ENCODE measurements at places on chromosomes 3 and 15.

- DNase-seq, result no peak
Observed at GRCh38 chr15:29677871-29678461, 144.3 kb downstream of the TJP1 start.

- no peak for DNase-seq
Observed at GRCh38 chr3:36210840-36211651, 169.3 kb upstream of the STAC start.

DNA sequence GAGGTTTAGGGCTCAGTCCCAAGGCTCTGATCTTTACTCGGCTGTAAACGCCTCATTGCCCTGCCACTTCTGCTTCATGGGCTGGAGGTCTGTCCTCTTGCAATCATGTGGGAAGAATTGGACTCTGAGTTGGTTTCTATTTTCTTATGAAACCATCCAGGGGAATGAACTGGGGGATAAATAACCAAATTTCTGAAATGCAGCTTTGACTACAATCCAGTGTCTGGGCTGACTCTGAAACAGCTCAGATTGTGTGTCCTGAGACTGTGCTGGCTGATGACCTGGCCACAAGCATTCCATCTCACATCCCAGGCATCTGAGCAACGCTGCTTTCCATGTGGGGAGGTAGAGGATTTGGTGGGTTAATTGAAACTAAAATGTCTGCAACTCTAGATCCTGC, 71.0 kb upstream of the GALNT15 start:
- no peak for DNase-seq

DNA sequence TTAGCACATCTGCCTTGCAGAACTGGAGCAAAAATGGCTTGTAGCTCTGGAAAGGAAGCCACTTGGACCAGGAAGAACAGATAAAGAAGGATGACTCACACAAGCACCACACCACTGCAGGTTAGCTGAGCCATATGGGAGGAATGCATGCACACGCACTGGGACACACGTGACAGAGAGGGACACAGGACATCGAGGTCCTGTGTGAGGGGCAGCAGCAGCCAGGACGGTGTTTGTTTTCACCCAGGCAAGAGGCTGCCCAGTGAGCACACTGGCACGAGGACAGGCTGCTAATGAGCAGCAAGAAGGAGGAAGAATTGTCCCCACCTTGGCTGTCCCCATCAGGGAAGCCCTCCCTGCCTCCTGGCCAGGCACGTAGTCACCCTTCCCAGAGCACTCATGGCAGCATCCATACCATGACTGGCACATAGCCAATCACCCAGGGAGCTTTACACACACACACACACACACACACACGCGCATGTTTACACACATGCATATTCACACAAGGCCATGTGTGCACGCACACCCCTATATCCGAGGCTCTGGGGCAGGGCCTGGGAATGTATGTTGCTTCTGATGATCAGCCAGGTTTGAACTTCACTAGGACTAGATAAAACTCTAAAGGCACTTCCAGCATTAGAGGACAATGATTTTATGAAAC, 24.0 kb upstream of the SPTBN5 start:
- DNase-seq, result peak; percentile 82

- no peak for DNase-seq
Observed at GRCh38 chr3:8886546-8886945, 76.7 kb downstream of the RAD18 start.

DNA sequence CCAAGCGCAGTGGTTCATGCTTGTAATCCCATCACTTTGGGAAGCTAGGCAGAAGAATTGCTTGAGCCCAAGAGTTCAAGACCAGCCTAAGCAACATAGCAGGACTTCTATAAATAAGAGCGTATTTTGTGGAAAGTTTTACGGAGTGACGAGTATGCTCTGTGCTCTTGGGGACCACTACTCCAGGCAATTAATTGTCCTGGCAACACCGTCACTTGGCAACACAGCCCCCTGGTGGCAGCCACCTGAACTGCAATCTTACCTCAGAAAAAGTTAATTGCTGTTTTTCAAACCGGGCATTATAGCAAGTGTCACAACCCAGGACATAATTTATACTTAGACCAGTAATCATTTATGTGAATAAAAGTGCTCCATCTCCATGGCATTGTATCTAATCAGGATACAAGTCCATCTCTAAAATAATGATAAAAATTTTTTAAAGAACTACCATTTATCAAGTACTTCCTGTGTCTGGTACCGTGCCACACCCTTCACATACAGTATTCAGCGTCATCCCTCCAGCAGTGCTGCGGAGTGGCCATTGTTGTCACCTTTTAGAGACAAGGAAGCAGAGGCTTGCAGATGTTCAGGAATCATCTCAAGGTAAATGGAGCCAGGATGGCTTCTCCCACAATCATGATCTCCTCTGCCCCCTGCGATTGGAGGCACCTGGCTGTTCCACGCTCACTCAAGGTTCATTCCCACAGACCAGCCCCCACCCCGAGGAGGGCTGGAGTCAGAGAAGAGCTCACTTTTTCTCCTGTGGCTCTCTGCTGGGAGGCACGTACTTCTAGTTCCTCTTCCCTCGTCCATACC, 34.5 kb downstream of the PLA2G4D start:
- peak; percentile 56 for DNase-seq

GRCh38 chr3:120462409-120462959, 11.7 kb upstream of the FSTL1 start:
- DNase-seq, result no peak

DNA sequence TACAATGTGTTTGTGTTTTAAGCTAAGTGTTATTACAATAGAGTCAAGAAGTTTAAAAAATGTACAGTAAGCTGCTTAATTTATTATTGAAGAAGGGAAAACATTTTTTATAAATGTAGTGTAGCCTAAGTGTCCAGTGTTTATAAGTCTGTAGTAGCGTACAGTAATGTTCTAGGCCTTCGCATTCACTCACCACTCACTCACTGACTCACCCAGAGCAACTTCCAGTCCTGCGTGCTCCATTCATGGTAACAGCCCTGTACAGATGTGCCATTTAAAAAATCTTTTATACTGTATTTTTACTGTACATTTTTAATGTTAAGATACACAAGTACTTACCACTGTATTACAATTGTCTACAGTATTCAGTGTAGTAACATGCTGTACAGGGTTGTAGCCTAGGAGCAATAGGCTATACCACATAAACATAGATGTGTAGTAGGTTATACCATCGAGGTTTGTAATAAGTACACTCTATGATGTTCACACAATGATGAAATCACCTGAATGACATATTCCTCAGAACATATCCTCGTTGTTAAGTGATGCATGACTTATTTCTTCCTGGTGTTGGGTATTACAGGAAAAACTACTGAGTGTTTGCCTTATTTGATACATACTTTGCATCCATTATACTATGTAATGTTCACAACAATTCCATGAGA, 156.6 kb upstream of the NUDT16 start:
- peak; percentile 55 for DNase-seq

DNA sequence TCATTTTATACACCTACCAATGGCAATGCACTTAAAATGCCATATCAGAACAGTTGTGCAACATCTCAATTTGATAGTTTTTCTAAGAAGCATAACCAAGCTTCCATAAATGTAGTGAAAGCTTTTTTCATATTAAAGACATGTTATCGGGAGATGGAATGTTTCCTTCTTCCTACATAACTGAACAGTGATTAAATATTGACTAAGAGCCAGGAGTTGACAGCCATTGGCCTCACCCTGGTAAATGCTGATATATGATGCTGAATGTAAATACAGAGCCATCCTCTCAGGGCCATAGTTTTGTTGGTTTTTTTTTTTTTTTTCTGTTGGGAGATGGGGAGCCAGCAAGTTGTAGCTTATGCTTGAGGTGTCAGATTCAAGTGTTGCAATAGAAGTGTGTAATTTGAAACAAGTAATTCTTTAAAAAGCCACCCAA, 203.3 kb upstream of the IL12A start:
- DNase-seq, result peak; percentile 92

GRCh38 chr3:62632510-62633294, 242.5 kb downstream of the CADPS start:
- DNase-seq, result no peak

DNA sequence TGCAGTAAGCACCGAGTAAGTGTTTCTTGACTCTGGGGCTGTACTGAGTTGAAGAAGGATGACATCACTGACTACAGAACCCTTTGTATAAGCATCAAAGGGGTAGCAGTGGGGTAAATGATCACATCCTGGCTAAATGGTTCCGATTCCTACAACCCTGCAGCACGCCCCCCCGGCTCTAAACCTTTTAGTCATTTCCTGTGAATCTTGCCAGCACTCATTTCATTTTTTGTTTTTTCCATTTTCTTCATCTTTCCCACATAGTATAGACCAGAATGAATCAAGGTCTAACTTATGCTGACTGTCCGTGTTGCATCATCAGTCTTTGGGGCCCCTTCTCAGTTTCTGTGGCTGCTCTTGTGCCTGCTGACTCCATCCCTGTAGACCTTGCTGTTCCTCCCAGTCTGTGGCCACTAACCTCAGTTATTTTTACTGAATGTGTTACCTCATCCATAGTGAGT, 383.1 kb upstream of the TPRG1 start:
- DNase-seq, result peak; percentile 72

DNA sequence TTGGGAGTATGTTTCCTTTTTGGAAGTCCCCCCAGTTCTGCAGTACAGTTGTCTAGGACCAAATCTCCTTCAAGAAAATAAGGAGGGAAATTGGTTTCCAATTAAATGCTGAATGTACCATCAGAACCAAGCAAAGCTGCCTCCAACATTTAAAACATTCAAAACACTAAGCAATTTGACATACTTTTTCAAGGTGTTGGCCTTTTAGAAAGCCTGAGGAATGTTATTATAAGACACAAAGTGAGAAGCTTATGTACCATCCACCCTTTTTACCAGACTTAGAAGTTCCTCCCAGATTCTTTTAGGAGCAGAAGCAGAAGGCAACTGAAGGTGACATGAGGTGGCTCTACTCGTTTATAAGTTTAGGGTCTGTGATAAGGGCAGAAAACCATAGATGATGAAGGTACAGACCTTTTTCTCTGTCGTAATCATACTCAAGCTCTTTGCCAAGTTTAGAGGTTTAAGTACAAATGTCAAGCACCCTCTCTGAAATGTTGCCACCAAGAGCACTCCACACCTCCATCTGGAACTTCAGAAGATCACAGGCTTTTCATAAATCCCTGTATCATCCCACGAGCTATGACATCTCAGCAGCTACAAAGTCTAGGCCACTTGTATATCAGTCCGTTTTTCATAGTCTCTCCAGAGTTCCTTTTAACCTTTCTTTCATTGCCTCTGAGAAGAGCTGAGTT, 282.5 kb upstream of the THBS1 start:
- no peak for DNase-seq

All from epithelial cell of esophagus (primary cell).